ENCODE measurements at places on chromosomes 11 and 22.

- DNase-seq = no peak
These were observed 11.1 kb upstream of the OSM start for GRCh38 chr22:30277547-30278344.

DNA sequence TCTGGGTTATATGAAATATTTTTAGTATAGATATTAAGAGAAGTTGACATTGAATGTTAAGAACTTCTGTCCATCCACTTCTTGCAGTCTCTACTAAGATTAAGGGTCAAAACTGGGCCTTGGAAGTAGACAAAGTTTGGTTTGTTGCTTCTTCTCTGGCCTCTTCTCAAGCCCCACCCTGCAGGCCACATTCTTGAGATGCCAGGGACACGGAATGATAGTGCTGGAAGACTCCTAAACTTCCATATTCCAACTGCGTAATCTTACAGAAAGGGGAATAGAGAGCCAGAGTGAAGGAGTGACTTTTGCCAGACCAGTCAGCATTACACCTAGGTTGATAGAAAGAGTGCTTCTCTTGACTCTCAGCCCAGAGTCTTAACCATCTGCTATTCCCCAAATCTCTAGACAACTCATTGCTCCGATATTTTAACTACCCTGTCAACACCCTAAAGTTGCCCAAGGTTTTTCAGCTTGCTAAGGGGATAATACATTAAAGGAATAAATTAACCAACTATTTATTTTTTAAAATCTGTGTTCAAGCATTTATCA lies 136.4 kb upstream of the SYN3 start:
- DNase-seq = no peak

DNA sequence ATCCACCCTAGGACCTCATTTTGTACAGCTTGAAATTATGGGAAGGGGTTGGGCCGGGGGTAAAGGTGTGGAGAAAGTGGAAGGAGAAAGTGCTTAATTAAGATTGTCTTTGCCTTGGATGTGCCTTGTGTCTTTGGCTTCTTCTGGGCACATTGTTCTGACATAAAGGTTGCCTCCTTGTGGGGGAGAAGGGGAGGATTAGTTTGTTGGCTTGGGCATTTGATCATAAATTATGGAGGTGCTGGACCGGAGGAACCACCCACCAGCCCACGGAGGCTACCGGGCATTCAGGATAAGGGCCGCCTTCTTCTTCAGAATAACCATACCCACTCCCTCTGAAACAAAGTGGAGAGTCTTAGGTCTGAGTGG lies 1.3 kb downstream of the PAFAH1B2 start:
- peak; percentile 83 for DNase-seq

DNA sequence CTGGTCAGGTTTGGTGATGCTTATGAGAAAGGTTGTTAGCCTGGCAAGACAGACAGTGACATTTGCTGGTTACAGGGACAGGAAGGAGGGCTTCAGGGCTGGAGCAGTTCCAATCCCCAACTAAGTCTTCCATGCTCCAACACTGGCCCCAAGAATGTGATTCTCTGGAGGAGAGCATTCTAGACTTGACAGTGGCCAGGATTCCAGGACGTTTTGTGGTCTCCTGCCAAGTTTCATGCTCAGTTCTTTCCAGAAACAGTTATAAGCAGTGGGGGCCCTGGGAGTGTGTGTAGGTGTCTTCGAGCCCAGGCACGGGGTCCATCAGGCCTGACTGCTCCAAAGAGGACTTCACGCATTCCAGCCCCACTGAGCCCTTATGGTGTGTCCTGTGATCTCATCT lies 8.9 kb upstream of the GRK3 start:
- DNase-seq = no peak

DNA sequence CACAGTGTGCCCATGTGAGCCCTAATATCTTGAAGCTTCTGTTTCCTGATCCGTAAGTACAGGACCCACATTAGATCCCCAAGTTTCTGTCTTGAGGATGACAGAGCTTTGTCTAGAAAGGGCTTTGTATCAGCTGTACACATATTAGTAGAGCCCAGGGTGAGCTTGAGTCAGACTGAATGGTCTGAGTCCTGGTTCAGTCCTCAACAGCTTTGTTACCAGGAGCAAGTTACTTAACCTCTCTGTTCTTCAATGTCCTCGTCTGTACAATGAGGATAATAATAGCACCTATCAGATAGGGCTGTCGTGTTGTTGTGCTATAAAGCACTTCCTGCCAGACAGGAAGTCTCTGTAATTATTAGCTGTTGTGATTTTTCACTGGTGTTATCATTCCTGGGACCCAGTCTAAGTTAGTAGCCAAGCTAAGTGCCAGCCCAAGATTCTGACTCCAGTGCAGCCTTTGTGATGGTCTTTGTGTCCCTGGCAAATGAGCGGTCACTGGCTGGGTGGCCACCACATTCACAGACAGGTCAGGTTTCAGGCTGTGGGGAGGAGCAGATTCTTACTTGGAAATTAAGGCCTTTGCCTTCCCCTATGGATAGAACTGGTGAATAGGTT lies 6.8 kb downstream of the TOM1 start:
- no peak for DNase-seq

GRCh38 chr11:126996036-126996804 lies 4.3 kb downstream of the KIRREL3 start:
- DNase-seq = no peak

DNA sequence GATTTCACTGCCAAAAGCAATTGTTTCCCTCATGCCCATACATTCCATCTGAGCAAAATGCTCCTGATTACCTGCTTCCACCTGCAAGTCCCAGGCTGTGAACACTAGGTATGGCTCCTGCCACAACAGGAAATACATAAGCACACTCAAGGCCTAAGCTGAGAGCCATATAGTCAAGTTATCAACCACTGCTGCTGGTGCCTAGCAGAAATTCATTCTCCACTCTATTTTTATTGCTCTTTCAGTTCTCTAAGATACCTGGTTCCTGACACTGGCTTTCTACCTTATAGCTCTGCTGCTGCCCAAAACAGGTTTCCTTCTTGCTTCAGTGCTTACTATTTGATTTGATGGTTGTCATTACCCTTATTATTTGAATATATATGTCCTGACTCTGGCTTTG lies 31.6 kb downstream of the SLC36A4 start:
- DNase-seq = peak; percentile 11

- DNase-seq = peak; percentile 90
These were observed 6.3 kb downstream of the ZBTB3 start for GRCh38 chr11:62747475-62748160.

DNA sequence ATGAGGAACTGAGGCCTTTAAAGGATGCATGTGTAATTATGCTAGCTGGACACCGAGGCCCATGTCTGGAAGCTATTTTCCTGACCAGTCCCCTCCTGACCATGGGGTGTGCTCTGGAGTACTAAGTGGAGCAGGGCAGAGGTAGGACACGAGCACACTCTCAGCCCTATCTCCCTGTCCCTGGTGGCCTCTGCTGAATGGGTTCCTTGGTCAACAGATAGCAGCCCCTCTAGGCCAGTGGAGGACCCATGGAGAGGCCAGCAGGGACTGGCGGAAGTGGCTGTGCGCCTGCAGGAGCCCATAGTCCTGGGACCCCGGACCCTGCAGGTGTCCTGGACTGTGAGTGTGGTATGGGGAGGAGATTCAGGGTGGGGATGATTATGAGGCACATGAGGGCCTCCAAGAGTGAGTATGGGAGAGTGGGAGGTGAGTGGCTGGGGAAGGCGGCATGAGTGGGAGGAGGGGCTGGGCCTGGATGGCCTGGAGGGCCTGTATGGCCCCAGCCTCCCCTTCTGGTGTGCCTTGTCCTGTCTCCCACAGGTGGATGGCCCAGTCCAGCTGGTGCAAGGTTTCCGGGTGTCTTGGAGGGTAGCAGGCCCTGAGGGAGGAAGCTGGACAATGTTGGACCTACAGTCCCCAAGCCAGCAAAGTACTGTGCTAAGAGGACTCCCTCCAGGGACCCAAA lies 9.5 kb downstream of the ROBO3 start:
- DNase-seq = no peak
